Astrocyte (in vitro differentiated cells and primary cell): ENCODE measurements at places on chromosomes 12 and 14. TPM values are rescaled to one million over a fixed set of nuclear protein-coding genes. Genes with fewer than 3 reads are reported as not detected.
A peak's percentile ranks its signal among the peaks of the same experiment; 100 is the strongest.

Gene LRP1
- 369 and 397 TPM in 2 replicates for total RNA-seq

Gene MYH7
- total RNA-seq, result not detected in 2 replicates

DNA sequence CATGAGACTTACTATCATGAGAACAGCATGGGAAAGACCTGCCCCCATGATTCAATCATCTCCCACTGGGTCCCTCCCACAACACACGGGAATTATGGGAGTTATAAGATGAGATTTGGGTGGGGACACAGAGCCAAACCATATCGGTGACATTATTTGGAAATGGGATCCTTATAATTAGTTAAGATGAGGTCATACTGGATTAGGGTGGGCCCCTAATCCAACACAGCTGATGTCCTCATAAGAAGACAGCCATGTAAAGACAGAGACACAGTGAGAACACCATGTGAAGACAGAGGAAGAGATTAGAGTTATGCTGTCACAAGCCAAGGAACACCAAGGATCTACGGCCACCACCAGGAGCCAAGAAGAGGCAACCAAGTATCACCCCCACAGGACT lies 161.7 kb downstream of the SPTSSA start:
- no peak for DNase-seq

GRCh38 chr12:41777064-41777790 lies 367.4 kb downstream of the GXYLT1 start:
- peak; percentile 57 for DNase-seq

Gene RNU4-1
- 2,477 and 2,591 TPM in 2 replicates for total RNA-seq
